BJ (cell line): ENCODE measurements at places on chromosomes 3 and 15.
A peak's percentile ranks its signal among the peaks of the same experiment; 100 is the strongest.

DNA sequence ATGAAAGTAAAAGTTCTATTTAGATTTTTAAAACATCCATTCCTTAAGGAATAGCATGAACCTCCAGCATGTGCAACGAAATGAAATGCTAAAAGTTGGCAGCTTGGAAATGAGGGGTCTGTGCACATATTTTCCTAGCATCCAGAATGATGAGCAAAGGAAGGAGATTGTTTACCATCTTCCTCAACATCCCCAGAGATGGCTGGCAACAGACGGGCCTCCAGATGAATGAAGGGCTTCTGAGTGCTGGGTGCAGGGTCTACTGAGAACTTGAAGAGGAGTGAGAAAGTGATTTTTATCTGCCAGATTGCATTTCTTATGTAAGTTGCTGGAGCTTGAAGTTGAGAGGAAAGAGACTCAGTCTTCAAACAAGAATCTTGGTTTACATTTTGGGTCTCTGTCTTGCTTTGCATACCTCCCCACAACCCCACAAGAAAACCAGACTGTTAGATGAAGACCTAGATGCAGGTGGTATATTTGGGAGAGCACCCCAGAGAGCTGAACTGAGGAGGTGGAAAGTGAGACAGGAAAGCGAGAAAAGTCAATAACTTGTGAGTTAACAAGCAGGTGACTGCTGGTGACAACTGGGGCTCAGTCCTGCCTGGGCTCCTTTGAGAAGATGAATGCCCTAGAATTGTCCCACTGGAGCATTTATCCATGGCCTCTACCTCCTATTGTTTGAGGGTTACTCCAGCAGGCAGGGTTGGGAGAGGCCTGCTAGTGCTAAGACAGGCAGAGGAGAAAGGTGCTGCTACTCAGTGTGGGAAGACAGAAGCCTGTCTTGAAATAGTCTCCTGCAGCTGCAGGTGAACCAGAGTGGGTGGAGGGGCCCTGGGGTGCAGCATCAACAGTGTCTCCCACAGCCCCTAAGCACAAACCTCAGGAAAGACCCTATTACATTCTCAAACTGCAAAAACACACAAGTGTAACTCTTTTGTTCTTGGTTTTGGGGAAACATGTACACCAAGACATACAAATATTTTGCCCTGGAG lies 10.5 kb upstream of the CCK start:
- DNase-seq: no peak

DNA sequence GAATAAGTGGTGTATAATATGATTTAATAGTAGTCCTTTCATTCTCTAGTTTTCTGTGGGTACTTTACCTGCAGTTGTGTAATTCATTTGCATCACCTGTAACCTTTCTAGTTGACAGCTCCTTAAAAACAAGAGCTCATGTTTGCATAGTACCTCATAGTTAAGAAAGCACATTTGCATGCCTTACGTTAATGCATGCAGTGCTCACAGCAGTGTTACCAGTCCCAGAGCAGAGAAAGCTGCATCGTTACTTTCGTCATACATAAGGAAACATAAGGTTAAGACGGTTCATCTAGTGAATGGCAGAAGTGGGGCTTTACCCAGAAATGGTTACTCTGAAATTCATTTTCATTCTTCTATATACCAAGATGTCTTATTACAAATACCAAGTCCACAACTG lies 111.3 kb downstream of the AKAP13 start:
- DNase-seq: no peak

- DNase-seq: no peak
Measured at GRCh38 chr3:152021951-152022461, 148.6 kb downstream of the SUCNR1 start.

DNA sequence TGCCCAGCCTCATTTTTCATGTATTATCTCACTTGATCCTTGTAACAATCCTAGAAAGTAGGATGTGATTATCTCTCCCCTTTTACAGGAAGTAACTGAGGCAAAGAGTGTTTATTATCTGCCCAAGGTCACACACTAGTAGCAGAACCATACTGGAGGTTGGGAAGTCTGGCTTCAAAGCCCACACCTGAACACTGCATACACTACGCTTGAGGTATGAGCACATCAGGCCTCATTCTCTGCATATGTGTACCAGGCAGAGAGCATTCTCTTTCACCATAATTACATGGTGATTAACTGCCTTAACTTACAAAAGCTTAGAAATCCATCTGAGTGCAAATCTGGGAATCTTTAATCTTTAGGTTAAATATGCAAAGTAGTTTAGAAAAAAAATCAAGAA lies 361.8 kb downstream of the MFSD1 start:
- DNase-seq: no peak

GRCh38 chr3:108493862-108494261 lies 16.5 kb downstream of the MYH15 start:
- no peak for DNase-seq

DNA sequence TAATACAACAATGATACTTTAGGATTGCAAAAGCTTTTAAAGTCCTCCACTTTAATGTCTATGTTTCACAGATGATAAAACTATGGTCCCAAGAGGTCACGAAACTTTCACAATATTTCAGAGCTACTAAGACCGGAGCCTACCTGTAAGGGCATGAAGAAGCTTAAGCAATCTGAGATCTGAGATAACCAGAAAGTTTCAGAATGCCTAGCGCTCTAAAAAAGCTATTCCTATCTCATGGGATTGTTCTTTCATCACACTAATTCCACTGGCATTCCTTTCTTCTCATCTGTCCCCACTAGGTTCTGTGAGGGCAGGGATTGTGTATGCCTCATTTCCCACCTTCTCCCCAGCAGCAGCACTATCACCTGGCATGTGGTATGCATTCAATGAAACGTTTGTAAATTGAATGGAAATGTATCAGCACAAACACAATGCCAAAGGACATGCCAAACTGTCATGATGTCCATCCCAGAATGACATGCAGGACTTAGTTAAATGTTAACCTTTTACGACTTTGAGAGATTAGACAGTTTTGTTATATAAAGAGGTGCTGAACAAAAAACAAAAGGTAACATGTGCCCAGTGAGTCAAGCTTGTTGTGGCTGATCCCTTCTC lies 104.7 kb upstream of the NR2F2 start:
- DNase-seq: no peak

DNA sequence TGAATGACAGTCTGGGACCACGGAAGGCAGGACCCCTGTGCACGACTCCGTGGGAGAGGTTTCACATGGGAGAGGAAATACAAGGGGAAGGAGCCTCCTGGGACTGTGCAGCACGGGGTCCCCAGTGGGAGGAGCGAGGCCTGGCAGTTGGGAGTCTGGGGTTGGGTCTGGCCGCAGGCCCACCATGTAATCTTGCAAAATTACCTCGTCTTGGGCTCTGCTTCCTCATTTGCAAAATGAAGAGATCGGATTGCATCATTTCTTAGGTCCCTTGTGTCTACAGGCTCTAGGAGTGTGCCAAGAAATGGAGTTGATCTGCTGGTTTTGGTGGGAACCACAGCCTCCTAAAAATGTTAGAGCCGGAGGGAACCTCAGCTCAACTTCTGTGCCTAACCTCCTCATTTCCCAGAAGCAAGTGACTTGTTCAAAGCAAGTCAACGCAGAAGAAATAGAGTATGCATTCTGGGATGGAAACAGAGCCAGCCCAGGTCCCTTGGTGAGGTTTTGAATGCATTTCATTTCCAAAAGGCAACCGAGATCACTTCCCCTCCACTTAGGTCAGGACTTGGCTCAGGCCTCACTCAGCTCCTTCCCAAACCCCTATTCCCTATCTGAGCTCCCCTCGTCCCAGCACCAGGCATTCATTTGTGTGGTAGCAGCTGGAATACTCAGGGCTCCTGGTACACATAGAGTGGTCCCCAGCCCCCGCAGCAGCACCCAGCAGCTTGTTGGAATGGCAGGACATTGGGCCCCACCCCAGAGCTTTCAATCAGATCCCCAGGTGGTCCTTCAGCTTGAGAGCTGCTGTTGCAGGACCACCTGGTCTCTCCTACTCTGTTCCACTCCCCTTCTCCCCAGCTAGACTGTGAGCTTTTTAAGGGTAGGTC lies 267.7 kb downstream of the XXYLT1 start:
- DNase-seq: no peak

DNA sequence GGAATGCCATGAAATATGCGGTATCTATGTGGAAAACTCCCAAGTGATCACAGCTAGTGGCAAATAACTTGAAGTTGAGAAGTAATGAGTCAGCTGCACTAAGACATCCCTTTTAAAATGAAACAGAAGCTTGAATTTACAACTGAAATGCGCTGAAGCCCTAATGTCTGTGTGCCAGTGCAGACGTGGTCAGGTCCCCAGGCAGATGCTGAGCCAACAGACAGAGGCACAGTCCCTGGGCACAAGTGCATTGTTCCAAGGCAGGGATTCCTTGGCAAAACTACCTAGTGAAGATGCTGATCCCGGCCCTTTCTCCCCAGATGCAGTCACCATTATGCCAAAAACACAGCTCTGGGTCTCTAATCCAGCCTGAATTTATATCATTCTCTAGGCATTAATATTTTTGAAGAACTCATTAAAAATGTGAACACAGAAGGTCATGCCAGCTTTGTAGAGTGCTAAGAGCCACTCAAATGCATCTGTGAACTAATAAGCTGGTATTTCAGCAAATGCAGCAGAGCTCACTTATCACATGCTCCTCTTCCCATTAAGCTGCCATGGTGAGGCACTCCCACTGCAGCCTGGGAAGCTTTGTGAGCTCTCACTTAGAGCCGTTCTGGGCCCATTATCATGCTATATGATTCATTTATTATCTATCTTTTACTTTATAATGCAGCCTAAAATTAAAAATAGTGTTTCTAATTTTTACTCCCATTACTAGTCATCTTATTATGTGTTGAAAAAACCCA lies 200.1 kb downstream of the GABRB3 start:
- no peak for DNase-seq

GRCh38 chr3:176554791-176555654 lies 642.3 kb downstream of the TBL1XR1 start:
- no peak for DNase-seq

DNA sequence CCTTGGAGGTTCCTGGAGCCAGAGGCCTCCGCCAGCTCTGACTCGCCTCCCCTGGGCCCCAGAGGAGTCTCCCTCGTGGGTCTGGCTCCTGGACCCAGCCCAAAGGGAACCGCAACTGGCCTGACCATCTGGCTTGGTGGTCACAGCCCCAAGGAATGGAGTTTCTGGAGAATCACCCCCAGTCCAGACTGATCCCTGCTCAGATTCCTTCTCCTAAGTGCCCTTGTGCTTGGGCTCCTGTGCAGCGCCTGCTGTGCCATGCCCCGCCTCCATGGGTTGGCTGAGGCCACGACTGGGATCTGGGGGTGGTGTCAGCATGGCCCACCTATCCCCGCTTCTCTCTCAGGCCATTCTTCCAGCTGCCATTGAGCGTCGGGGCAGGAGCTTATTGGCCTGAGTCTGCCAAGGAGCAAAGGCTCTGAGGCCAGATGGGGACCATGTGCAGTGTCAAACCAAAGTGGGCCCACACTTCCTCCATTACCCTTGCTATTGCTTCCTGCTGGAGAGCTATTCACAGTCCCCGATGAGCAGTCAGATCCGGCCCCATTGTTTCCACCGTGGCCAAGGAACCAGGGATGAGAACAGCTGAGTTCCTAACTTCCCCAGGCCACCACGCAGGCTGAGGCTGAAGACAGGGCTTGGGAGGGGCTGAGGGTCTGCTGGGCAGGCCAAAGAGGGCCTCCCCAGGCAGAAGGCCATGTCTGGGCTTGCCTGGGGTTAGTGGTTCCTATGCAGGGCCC lies 19.0 kb downstream of the CSPG4 start:
- DNase-seq: no peak

- DNase-seq: peak; percentile 19
Measured at GRCh38 chr3:87127281-87127680, 99.8 kb upstream of the CHMP2B start.

DNA sequence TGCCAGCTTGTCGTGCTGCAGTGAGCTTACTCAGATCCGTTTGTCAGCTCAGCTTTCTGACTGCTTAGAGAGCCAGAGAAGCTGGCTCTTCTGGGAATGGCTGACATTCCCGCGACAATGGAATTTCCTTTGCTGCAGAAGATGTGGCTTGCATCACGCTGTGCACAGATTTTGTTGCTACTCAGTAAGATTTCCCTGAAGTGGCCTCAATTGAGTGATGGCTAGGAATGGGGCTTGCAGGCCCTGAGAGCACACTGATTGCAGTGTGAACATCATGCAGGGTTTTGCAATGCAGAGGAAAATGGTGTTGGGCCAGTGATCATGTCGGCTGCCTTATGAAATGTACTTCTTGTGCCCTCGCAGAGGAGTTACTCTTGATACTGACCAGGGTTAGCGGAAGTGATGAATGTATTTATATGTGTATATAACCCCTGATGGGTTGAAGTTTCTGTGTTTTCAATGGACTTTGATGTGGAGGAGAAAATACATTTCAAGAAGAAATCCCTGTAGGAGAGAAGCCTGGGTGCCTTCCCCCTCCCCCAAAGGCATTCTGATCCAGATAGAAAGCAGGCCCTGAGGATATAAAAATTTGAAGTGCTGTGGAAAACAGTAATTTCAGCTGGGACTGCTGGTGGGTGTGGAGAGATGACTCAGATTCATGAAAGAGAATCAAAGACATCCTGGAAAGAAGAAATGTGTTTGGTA lies 102.5 kb upstream of the PDZRN3 start:
- peak; percentile 82 for DNase-seq
